ENCODE measurements at places on chromosomes 3 and 15. TPM values are rescaled to one million over a fixed set of nuclear protein-coding genes. Genes with fewer than 3 reads are reported as not detected.

Gene MOBP
- not detected for total RNA-seq

Gene ROBO1
- total RNA-seq = 23.6 TPM

Gene MYZAP
- total RNA-seq = 16.7 TPM

Gene EFHB
- not detected for total RNA-seq

Gene PLCL2
- 7.8 TPM for total RNA-seq

All from breast epithelium (tissue), 4 donors.